ENCODE measurements at places on chromosomes 2 and 18. TPM values are rescaled to one million over a fixed set of nuclear protein-coding genes. Genes with fewer than 3 reads are reported as not detected.

The FEV gene
- total RNA-seq, result not detected

The RIOK3 gene
- 55.8 TPM for total RNA-seq

The KYNU gene
- total RNA-seq, result not detected

The RGPD4 gene
- 0.05 TPM for total RNA-seq

- H3K27ac ChIP-seq, result no peak overlapping the region
- H3K27me3 ChIP-seq, result no peaks in the 10 kb centered on the region
- no peak for DNase-seq
These were observed 134.5 kb downstream of the ASB1 start for GRCh38 chr2:238561230-238561629.

GRCh38 chr2:231590614-231591013 lies 2.0 kb upstream of the TEX44 start:
- no peaks in the 10 kb centered on the region for H3K36me3 ChIP-seq
- H3K27me3 ChIP-seq, result no peaks in the 10 kb centered on the region
- H3K4me3 ChIP-seq, result no peak overlapping the region
- no peak for DNase-seq
- no peak overlapping the region for H3K27ac ChIP-seq
- H3K4me1 ChIP-seq, result no peaks in the 10 kb centered on the region

The ALPP gene
- not detected for total RNA-seq

Measured in activated CD4-positive, alpha-beta memory T cell treated with anti-CD3 and anti-CD28 coated beads for 36 hours (primary cell).